ENCODE measurements at places on chromosomes 3 and 15.
A peak's percentile ranks its signal among the peaks of the same experiment; 100 is the strongest.

- DNase-seq = no peak
Observed at GRCh38 chr3:36482256-36482655, 102.0 kb downstream of the STAC start.

- DNase-seq = no peak
Observed at GRCh38 chr3:45425237-45425933, 37.0 kb downstream of the LARS2 start.

DNA sequence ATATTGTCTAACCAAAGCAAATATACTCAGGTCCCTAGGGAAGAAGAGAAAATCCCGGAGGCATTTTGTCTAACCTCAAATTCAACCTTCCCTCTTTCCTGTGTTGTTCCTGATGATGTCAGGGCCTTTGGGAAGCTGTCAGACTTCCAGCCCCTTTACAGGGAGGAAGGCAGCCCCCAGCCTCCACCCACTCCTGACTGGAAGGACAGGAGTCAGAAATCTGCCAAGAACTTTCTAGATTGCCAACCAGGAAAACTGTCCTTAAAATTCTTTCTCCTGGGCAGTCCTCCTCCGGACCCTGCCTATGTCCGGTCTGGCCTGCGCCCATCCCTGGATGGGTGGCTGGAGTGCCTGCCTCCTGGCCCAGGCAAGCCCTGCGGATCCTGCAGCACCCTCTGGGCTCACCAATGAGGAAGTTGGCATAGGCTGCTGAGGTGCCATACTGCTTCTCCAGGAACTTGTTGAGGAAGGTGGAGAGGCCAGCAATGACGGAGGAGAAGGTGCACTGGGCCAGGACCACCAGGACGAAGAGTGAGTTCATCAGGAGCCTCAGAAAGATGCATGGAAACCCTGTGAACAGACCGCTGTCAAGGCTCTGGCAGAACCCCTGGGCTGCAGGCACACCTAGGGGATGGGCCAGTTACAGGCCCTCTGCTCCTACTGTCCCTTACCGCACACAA, 52.6 kb upstream of the RAB6B start:
- DNase-seq = peak; percentile 32

DNA sequence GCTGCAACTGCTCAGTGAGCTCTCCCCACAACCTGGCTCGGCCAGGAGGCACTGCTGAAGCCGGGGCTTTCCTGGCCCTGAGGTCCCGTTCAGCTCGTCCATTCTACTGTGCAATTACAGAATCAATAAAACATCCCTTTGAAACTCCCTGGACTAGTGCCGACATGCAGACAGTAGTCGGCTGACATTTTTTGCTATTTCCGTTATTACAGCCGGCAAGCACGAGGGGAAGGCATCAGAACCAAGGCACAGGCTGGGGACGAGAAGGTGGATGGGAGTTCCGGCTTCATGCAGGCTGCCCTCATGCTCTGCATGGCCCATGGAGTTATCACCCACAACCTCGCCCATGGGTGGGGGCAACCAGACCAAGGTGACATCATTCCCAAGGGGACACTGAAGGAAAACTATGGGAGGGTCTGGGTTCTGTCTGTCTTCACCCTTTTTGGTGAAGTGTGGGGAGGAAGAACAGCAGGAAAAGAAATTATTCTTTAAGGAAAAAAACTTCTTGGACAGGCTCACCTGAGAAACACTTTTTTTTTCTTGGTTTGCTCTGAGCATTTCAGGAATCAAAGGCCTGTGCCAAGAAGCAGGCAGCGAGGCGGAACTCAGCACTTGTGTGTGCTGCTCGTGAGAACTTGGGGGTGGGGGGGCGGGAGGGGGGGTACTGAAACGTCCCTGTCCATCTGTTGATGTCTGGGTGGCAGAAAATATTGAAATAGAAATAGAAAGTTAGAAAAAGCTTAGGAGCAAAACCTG, 154.5 kb downstream of the FOXP1 start:
- peak; percentile 58 for DNase-seq

- peak; percentile 79 for DNase-seq
Observed at GRCh38 chr15:59437817-59438624, at the start of gene FAM81A. Gene FAM81A, plus strand, starts transcription at chr15:59438186. Its CDS starts 20,441 bp downstream, at chr15:59458627.

DNA sequence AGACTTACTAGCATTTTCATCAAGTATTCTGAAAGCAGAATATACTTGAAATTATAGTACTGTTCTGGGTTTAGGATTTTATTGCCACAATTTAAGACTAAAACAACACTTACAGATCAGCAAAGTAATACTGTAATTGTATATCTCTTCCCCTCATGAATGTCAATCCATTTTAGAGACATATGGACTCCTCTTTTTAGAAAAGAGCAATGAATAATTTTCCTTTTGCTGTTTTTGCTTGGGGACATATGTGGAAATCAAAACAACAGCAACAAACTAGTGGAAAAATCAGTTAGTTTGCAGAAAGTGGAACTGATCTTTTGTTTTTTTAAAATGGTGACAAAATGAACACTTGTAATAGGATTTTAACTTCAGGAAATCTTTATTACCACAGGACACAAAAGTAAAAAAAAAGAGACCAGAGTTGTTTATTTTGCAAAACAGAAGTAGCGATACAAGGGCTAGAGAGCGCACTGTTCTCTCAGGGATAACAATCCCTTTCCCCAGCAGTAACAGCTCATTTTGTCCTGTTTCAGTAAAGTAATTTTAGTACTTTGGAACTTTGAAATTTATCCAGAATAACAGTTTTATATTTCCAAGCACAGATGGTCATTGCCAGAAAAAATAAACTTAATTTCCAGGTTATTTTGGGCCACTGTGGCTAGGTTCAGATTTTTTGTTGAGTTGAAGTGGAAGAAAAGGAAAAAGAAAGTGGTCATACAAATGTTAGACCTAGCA, 17.1 kb downstream of the LEKR1 start:
- DNase-seq = no peak

GRCh38 chr3:17738921-17739320, 3.5 kb downstream of the TBC1D5 start:
- no peak for DNase-seq

GRCh38 chr3:194623449-194624290, 9.5 kb downstream of the TMEM44 start:
- DNase-seq = no peak

GRCh38 chr3:30895329-30895728, 868 bp upstream of the GADL1 start:
- DNase-seq = no peak

- no peak for DNase-seq
Observed at GRCh38 chr3:156252656-156253055, 132.3 kb downstream of the KCNAB1 start.

GRCh38 chr3:119723022-119723421, 20.2 kb downstream of the CFAP91 start:
- DNase-seq = no peak

DNA sequence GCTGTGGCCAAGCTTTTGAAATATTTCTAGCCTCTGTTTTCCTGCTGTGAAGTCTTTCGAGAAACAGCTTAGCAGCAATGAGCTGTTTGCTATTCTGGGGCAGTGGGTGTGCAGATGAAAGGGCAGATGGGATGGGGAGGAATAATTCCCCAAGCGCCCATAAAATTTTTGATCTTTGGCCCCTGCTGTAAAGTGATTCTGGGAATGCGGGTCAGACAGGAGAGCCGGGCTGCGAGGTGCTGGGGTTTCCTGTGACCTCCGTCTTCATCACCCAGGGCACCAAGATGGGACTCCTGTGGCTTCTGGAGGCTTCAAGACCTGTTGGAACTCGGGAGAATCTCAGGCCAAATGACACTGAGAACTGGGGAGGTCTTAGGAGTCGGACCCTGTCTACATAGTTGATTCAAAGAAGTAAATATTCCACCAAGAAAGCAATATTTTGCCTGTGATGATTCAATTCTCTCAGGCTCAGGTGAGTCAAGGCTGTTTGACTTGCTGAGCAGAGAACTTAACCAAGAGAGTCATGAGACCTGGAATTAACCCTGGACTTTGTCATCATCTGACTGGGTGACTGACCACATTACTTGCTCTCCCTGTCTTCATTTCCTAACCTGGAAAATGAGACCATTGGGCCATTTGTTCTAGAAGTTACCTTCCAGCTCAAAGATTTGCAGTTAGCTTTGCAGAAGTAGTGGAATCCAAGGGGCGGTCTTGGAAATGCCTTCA, 86.4 kb downstream of the POLR2M start:
- DNase-seq = no peak

DNA sequence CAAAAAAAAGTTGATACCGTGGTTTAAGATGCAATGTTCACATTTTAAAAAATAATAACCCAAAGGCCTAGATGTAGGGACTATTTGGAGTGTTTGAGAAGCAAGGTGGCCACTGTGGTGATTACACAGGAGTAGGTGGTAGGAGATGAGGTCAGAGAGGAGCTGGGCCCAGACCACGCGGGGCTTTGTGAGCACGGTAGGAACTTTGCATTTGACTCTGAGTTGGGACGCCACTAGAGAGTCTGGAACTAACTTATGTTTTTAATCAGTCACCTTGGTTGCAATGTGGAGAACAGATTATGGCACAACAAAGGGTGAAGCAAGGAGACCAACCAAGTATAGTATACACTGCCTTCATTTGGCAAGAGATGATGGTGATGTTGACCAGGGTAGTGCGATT, 351.7 kb downstream of the MECOM start:
- DNase-seq = no peak

DNA sequence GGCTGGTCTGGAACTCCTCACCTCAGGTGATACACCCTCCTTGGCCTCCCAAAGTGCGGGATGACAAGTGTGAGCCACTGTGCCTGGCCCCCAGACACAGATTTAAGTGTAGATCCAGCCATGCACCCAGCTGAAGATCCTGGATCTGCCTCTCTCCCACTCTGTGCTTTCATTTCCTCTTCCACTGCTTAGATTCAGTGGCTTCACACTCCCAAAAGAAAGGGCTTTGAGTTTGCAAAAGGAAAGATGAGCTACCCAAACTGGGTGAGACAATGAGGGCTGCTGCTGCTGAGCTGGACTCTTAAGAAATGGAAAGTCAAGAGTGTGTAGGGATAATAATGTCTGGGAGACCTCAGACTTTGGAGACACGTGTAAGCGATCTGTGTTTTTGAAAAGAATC, 45.5 kb downstream of the ISG20 start:
- DNase-seq = no peak

- no peak for DNase-seq
Observed at GRCh38 chr3:178712247-178712646, 176.0 kb downstream of the KCNMB2 start.

DNA sequence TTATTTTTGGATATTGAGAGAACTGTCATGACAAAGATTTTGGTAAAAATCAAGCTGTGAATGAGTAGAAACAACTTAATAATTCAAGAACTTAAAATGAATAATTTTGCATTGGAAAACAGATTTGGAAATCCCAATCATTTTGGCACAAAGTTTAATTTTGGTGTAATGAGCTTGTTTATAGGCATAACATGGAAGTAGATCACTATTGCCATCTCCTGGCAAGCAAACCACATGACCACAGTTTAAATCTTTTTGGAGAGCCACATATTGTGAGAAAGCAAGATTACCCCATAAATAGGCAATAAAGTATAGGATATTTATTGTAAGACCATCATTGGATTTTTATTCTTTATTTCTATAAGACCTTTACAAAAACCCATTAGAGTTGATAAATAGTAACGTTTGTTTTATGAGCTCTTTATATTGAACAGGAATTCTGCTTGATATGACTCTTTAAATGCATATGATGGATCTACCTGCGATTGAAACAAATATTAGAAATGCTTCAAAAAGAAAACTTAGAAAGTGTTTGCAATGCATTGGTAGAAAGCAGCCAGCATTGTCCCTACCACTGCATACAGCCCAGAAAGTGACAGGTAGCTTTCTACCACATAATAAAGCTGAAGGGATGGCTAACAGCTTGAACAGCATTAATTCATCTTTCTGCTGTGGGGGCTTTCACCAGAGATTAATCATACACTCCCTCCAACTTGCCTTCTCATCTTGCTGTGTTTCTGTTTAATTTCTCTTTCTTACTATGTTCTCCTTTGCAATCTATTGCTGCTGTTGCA, 766.8 kb downstream of the TBL1XR1 start:
- peak; percentile 38 for DNase-seq

- DNase-seq = peak; percentile 16
Observed at GRCh38 chr3:183845608-183846288, 20.4 kb upstream of the MAP6D1 start.

DNA sequence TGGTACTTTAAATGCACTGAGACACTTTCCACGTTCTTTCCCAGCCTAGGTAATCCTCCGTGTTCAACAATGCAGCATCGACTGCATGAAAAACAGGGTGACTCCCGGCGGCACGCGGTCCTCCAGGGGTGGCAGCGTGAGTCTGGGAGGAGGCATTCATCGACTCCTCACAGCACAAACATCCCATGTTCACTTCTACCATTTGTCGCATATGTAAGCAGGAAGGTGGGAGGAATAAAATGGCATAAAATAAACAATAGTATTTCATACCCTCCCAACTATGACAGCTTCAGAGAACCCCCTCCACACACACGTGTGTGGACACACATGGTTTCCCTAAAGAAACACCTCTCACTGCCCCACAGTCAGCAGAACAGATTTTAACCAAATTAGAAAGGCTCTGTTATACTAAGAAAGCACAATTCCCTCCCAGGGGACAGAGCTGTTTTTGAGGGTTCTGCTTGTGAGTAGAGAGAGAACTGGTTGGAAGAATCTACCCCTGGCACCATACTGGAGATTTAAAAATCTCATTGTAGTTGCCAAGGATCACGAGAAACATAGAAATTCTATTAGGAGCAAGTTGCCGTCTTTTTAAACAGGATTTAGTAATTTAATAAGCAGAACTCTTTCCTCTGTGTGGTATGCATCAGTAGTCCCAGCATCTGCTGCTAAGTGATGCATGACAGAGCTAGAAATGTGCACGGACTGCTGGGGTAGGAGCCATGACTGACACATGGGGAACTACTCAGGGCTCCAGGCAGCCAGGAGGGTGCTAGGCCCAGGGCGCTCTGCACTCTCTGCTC, 6.0 kb downstream of the FAM43A start:
- DNase-seq = no peak

DNA sequence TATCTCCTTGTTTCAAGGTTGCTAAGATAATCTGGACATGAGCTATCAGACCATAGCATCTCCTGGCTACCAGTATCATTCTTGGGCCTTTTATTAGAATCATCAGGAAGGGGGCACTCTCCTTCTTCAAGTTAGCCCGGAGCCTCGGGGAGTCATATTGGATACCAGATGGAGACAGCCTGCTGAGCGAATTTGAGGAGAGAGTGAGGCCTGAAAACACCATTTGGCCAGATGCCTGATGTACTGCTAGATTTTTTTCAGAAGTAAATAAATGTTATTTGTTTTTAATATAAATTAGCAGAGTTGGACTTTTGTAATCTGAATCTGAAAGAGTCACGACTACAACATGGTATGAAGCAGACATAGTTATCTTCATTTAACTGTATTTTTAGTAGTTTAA, 848.6 kb downstream of the IGSF11 start:
- no peak for DNase-seq

GRCh38 chr15:34837246-34838016, 42.1 kb upstream of the ACTC1 start:
- peak; percentile 84 for DNase-seq

DNA sequence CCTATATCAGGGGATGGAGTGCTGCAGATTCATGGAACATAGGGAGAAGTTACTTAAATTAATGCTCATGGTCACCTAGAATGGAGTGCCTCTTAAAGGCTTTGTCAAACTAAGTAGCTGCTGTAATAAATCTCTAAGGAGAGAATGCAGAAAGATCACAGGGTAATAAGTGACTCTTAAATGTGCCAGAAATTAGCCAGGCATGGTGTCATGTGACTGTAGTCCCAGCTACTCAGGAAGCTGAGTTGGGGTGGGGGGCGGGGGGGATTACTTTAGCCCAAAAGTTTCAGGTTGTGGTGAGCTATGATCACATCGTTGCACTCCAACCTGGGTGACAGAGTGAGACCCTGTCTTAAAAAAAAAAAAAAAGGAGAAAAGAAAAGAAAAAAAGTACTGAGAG, 90.9 kb upstream of the ASB14 start:
- DNase-seq = no peak
